ENCODE measurements at places on chromosomes 2 and 18.
A peak's percentile ranks its signal among the peaks of the same experiment; 100 is the strongest.

- DNase-seq, result no peak
Observed at GRCh38 chr18:5388896-5389295, 93.4 kb upstream of the ZBTB14 start.

DNA sequence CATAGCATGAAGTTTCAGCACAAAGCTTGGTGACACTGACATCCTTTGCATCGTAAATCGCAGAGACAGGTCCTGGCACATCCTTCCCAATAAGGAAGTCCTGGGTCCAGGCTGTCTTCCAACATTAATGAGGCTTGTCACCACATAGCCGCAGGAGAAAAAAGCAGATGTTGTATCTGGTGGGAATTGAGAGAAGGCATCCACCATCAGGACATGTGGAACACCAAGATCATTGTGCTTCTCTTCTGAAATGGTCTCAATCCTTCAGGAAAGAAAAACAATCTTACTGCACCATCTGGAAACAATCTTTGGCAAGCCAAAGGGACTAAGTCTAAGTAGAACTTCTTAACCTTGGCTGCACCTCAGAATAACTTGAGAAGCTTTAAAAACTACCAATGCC, 119.0 kb upstream of the ARHGAP28 start:
- DNase-seq, result no peak

GRCh38 chr2:42061839-42062238, 14.0 kb downstream of the PKDCC start:
- no peak for DNase-seq

DNA sequence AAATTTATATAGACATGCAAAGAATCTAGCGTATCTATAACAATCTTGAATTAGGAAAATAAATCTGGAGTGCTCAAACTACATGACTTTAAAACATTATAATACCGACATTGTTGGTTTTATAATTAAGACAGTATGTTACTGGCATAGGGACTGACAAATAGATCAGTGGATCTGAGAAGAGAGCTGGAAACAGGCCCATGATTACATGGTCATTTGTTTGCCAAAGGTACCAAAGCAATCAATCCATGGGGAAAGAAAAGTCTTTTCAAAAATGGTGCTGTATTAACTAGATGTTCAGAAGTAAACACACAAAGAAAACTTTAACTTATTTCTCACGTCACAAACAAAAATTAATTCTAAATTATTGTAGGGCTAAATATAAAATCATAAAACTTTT, 124.2 kb downstream of the BCL2L11 start:
- DNase-seq, result peak; percentile 24

GRCh38 chr2:55887901-55888624, 35.5 kb downstream of the EFEMP1 start:
- DNase-seq, result no peak

GRCh38 chr2:150222942-150223341, 264.5 kb downstream of the RND3 start:
- no peak for DNase-seq

All from NCI-H446 treated with DMSO at 0.1 percent for 48 hours (cell line).